ENCODE measurements at places on chromosomes 6 and 20. TPM values are rescaled to one million over a fixed set of nuclear protein-coding genes. Genes with fewer than 3 reads are reported as not detected.

DNA sequence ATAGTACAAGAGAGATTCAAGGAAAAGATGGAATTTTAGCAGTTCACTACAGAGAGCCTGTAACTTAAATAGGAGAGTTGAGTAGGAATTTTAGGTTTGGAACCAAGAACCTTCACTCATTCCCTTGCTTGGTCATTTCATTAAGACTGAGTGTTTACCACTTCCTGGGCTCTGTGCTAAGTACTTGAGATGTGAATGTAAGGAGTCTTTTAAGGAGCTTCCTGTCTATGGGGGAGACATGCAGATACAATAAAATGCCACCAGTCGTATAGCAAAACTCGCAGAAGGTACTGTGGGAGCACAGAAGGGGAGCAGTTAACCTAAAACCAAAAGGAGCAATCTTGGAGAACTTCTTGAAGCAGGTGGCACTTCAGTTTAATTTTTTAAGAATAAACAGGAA is 204.2 kb downstream of the SLC24A3 start:
- DNase-seq = no peak

DNA sequence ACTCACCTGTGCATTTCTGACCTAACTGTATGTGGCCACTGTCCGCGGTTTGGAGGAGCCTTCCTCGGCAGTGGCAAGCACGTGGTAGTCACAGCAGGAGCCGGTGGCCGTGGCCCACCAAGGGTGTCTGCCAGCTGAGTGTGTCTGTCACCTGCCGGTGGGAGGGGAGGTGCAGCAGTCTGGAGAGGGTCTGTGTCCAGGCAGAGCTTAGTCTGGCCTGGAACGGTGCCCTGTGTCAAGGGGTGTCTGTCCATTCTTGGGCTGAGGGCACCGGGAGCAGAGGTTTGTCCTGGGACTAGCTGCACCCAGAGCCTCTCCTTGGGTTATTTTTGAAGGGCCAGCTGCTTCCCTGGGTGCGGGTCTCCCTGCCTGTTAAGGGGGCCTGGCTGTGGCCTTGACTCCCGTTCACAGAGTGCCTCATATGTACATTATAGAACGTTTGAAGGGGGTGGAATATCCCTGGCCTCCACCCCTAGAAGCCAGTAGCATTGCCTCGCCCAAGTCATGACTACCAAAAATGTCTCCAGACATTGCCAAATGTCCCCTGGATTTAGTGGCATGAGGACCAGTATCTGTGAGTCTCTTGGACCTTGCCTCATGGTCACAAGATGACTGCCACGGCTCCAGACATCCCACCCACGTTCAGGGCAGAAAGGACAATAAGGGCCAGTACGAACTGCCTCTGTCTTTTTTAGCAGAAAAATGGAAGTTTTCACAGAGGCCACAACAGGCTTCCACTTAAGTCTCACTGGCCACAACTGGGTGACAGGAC is 5.2 kb downstream of the RBM38 start:
- DNase-seq = no peak

- DNase-seq = no peak
These were observed 42.7 kb downstream of the IRAK1BP1 start for GRCh38 chr6:78910010-78910409.

GRCh38 chr6:127032971-127033370 is 85.5 kb upstream of the RSPO3 start:
- DNase-seq = no peak

- DNase-seq = no peak
These were observed 54.0 kb upstream of the FAM184A start for GRCh38 chr6:119132261-119132981.

DNA sequence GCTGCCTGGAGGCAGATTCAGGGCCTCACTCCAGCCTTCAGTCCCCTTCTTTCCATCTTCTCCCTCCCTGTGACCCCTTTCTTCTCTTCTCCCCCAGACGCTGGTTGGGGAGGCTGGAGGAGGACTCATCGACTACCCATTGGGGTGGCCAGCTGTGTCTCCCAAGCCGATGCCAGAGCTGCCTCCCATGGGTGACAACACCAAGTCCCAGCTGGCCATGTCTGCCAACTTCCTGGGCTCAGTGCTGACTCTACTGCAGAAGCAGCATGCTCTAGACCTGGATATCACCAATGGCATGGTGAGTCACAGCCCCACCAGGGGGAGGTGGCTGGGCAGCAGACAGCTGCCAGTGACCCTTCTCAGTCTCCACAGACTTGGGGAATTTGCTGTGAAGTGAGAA is 12.9 kb downstream of the BPIFB4 start:
- DNase-seq = no peak

- peak; percentile 62 for DNase-seq
These were observed 31.6 kb upstream of the LY86 start for GRCh38 chr6:6556738-6557503.

- DNase-seq = no peak
These were observed at the start of gene RIMS4 for GRCh38 chr20:44810391-44811149. TSS of gene RIMS4 (minus strand) at chr20:44810546. CDS start at chr20:44810271, 275 bp downstream.

Gene STMND1
- not detected for total RNA-seq

Gene MUC22
- total RNA-seq = not detected

Gene HTR1B
- not detected for total RNA-seq

Gene NKX2-4
- total RNA-seq = not detected

Gene ARFGEF2
- 22.1 TPM for total RNA-seq

Gene SNX9
- 59.3 TPM for total RNA-seq

Gene DEFB132
- total RNA-seq = not detected

Gene RPS6KA2
- 7.9 TPM for total RNA-seq

Gene RNF39
- total RNA-seq = not detected

Gene ARMH2
- total RNA-seq = not detected
